ENCODE measurements at places on chromosomes 2 and 18.

GRCh38 chr2:128384956-128385355 is 66.3 kb upstream of the HS6ST1 start:
- no peak for DNase-seq

GRCh38 chr2:230893338-230893737 is 28.6 kb downstream of the ITM2C start:
- DNase-seq, result no peak

GRCh38 chr18:24514439-24514838 is 54.0 kb downstream of the HRH4 start:
- DNase-seq, result peak; percentile 7

DNA sequence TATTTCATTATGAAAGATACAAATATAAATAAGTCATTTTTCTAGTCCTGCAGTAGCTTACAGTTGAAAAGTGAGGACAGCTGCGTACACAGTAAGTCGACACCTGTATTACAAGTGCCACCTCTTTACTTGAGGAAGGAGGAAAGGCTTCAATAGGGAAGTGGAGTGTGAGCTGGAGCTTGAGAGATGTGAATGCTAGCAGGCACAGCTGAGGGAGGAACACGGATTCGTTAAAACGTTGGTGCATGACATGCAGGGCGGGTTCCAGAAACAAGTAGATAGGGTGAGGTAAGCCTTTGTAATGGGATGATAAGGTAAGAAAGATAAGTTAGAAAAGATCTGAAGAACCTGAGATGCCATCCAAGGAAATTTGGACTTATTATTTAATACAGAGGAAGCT is 98.1 kb upstream of the CSRNP3 start:
- peak; percentile 75 for DNase-seq

DNA sequence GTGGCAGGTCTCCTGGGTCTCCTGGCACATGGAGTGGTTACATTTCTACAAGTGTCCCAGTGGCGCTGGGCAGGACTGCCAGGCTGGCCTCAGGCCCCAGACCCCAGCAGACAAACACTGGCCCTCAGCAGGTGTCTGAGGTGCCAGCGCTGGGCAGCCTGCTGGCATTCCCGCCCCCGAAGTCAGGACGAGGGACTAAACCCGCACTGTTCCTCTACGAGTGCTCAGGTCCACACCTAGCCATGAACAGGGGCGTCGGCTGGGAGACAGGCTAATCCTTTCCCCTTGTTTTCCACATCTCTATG is 12.8 kb downstream of the SNED1 start:
- no peak for DNase-seq

GRCh38 chr2:25814681-25815080 is 63.6 kb downstream of the ASXL2 start:
- no peak for DNase-seq

DNA sequence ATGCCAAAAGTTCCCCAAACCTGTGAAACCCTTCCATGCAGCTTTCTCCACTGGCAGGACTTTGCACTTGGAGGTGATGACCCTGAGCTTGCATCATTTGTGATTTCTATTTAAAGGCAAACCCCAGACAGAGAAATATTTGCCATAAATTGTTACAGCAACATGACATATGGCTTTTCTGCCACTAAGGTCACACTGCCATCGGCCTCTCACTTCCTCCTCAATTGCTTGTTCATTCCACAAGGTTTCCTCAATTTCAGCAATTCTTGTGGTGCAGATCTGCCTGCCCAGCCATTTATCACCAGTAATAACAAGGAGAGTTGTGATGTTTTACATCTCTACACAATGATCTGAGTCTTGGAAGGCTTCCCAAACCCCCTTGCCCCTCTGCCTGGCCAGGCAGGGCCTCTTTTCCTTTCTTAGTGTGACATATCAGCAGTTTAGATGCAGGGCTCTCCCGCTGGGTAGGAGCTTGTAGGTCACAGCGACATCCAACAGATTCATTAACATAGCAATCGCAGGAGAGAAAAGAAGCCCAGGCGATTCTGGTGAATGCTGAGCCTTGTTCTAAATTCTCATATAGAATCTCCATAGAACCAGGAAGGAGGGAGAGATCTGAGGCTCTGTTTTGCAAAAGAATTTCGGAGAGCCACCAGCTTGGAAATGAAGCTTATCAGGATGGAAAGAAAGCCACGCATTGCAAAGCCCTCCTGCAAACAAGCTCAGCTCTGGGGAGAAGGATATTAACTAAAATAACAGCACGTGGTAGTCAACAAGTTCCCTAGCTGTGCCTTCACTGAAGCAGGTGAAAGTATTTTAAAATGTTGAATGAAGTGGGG is 46.7 kb upstream of the ITGA6 start:
- no peak for DNase-seq

DNA sequence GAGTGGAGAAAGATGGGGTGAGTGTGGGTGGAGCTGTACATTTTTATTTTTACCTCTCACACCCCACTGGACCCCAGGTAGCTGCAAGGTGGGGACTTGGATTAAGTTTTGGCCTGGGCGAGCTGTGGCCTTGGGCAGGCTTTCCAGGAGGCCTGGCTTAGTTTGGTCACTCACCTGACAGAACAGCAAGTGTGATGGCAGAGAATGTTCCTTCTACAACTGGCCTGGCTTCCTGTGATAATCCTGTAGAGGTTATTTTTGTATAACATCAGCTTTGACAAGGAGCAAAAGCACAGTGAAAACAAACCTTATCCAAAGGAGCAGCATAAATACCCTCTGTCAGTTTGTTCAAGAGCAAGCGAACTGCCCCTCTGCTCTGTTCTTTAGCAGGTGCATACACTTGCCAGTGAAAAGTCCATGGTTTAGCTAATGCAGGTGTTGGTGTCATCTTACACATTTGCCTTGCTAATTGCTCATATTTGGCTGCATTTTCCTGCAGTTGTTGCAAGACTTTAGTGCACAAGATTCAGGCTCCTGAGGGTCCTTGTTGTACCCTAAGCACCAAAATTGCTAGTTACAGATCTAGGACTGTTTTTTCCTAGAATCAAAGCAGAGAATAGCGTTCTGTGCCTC is 6.3 kb downstream of the THNSL2 start:
- no peak for DNase-seq

GRCh38 chr2:109407276-109408042 is 206.3 kb downstream of the SEPTIN10 start:
- no peak for DNase-seq

GRCh38 chr2:64283641-64284361 is 139.6 kb upstream of the PELI1 start:
- no peak for DNase-seq

DNA sequence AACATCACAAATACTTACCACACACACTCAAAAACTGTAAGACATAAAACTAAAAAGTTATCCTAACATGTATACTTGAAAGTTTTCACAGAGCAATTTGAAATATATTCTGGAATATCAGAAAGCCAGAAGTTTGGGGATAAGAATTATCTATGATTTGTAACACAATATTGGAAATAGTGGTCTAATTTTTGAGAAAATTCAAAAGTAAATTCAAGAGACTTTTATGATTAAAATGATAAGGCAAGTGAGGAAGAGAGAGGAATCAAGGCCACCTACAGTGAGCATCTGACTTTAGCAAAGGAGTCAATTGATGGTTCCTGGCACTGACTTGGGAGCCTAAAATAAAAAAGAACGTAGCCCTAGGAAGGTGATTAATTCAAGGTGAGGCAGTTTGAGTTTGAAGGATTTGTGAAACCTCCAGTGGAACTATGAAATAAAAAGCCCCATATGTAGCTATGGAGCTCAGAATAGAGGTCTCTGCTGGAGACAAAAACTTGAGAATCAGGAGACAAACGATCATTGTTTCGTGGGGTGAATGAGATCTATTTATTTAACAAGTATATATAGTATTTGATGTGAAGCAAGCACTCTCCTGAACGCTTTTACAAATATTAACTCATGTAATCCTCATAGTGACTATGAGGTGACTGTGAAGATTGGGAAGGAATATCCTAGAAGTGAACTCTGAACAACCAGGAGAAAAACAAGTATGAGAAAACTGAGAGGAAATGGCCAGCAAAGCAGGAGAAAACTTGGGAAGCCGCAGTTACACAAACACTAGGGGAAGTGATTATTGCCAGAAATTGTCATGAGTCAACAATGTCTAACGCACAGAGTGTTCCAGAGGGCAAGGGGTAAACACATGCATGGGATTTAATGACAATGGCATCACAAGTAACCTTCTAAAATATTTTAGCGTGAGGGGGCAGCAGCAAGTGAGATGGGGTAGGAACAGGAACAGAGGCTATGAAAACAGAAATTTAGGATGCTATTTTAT is 12.8 kb downstream of the TFPI start:
- no peak for DNase-seq

GRCh38 chr18:33576999-33577646 is 896 bp upstream of the ASXL3 start:
- DNase-seq, result no peak

Measured in NCI-H2171 treated with DMSO at 0.1 percent for 48 hours (cell line).